ENCODE measurements at places on chromosomes 3 and 15.
A peak's percentile ranks its signal among the peaks of the same experiment; 100 is the strongest.

- no peak for DNase-seq
Measured at GRCh38 chr15:89858661-89859458, 34.9 kb downstream of the AP3S2 start.

- no peak for DNase-seq
Measured at GRCh38 chr3:195226900-195227447, 44.0 kb downstream of the XXYLT1 start.

DNA sequence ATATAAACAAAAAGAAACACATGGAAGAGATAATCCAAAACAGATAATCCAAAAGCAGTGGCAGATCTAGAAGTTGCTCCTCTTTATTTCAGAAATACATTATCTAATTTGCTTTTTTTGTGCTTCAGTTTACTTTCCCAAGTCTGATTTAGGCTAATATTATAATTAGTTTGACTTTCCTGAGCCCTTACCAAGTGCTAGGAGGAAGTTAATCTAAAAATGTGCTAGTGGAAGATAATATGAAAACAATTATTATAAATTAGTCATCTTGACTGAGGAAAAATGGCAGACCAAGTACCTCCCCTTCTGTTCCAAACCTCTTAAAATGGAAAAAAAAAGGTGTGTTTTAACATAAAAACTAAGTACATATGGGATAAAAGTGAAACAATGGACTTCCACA lies 17.5 kb downstream of the SLC9A9 start:
- DNase-seq = no peak

- no peak for DNase-seq
Measured at GRCh38 chr3:44066806-44067205, 174.9 kb upstream of the TOPAZ1 start.

DNA sequence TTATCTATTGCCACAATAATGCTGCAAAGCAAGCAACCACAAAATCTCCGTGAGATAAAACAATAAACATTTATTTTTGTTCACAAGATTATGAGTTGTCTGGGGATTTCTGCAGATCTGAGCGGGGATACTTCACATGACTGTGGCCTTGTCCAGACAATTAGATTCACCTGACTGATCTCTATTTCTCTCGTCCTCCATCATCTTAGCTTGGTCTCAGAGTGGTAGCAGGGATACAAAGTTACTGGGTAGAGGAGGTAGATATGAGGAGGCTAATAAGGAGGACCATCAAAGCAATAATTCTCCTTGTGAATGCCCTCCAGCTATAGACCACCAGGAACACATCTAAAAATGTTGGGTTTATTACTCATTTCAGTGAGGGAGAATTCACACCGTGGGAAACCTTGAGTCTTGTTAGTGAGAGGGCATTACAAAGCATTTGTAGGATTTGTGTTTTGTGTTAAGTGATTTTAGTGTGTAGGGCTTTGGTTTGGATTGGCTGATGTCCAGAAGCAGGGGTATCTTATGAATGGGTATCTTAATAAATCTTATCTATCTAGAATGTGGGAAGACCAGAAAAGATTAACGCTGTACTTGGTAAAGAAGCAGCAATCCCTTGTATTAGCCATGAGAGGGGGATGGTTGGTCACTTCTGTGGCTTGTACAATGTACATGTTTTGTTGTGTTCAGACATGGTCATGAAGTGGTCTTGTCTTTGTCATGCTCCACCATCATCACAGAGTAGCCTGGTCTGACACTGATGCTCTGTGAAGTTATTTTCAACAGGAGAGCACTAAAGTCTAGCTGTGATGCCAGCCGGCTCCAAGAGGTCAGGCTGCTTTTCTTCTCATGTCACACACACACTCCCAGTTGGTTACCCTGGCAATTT lies 287.6 kb upstream of the STT3B start:
- DNase-seq = no peak

DNA sequence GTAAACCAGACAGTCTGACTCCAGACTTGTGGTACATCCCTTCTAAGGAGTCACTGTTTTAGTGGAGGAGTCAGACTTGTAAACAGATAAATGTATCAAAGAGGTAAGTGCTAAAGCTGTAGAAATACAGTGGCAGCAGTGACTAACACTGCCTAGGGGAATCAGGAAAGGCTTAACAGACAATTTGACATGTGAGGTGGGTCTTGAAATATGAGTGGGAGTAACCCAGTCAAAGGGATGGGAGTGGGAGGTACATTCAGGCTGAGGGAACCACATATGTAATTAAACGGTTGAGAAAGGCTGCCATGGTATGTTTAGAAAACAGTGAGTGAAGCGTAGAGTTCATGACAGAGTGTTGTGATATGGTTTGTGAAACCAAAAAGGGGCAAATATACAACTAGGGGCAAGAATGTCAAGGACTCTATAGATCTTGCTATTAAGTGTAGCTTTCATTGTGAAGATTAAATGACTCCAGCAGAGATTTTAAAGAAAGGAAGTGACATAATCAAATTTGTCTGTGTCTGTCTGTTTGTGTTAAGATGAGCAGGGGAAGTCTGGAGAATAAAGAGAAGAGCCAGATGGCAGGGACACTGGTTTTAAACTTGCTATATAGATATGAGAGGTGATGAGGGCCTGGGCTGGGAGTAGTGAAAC lies 11.2 kb upstream of the ALCAM start:
- no peak for DNase-seq

GRCh38 chr3:165640970-165641369 lies 196.3 kb downstream of the BCHE start:
- DNase-seq = no peak

GRCh38 chr3:149701977-149702350 lies 44.1 kb upstream of the WWTR1 start:
- no peak for DNase-seq

- no peak for DNase-seq
Measured at GRCh38 chr15:101143321-101143720, 108.5 kb downstream of the CHSY1 start.

DNA sequence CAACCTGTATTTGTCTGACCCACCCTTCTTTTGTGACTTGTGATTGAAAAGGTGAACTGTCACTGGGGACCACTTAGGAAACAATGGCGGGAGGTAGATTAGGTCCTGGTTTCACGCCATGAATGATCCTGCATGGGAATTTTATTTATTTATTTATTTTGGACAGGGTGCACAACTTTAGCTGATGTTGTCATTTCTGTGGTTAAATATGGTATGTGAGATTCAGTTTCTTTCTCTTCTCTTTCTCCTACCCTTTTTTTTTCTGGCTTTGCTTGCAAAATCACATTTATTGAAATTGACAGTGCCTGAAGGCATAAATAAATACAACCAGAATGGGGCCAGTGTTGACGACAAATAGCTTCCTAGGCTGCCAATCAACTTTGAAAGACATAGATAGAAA lies 18.0 kb upstream of the HTR3E start:
- DNase-seq = no peak

- DNase-seq = no peak
Measured at GRCh38 chr3:38549486-38549885, 53.3 kb downstream of the EXOG start.

DNA sequence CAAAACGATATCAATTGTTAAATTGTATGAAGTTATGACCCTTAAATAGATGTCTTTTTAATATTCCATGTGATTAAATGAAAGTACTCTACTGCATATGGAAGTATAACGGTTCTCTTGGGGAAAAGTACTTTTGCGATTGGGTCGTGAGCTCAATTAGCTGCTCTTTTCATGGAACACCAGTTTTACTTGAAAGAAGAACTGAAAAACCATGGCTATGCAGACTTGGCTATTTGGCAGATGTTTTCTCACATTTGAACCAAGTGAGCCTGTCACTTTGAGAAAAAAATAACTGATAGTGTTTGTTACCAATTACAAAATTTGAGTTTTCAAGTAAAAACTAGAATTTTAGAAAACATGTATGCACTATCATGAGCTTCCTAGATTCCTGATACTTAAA lies 5.9 kb upstream of the INAFM2 start:
- no peak for DNase-seq

DNA sequence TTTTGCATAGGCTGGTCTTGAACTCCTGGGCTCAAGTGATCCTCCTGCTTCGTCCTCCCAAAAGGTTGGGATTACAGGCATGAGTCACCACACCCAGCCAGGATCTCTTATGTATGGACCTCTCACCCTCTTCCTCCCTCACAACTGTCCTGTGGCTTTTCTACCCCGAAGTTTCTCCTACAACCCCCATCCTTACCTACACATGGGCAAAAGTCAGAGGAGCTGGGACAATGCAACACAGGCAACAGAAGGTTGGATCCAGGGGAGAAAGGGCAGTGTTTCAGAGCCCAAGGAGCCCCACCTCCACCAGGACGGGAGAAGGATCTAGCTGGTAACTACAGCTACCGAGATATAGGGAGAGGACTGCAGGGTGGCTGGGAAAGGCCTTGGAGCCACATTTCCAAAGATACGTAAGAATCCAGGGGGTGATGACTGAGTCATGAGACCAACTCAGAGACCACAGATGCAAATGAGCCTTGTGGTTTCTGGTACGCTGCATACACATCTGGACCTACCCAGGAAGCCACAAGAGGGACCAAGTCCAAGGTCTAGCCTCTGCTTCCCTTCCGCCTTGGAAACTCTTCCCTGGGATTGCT lies 13.6 kb downstream of the IGDCC4 start:
- no peak for DNase-seq

DNA sequence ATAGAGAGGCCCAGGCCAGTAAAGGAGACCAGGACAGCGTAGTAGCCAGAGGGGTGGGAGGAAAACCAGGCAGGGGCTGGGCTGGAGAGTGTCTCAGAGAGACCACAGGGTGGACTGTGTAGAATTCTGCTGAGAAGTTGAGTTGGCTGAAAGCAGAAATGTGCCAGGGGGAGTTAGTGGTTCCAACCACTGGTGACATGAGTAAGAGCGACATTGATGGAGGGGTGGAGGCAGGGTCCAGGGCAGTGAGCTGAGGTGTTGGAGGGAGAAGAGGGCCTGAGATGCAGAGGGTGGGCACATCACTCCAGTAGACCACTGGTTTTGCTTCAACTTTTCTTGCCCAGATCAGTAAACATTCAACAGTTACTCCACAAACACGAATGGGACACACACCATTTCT lies 106.5 kb downstream of the ASB7 start:
- no peak for DNase-seq

DNA sequence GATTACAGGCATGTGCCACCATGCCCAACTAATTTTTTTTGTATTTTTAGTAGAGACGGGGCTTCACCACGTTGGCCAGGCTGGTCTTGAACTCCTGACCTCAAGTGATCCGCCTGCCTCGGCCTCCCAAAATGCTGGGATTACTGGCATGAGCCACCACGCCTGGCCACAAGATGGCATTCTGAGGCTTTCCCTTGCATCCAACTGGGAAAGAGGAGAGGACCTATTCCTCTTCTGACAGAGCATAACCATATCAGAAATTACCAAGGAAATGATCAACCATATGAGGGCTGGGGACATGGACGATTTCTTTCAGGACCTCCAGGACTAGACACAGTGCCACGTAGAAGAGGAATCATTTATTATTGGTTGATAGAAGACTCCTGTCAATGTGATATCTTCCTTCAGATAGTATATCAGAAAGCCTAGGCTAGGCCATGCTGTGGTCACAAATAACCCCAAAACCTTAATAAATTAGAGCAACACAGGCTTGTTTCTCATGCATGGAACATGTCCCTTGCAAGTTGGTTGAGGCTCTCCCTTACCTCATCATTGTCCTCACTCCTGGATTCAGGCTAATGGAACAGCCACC lies 372.3 kb upstream of the IL12A start:
- peak; percentile 40 for DNase-seq

GRCh38 chr3:76367281-76367680 lies 581.9 kb upstream of the ZNF717 start:
- no peak for DNase-seq

DNA sequence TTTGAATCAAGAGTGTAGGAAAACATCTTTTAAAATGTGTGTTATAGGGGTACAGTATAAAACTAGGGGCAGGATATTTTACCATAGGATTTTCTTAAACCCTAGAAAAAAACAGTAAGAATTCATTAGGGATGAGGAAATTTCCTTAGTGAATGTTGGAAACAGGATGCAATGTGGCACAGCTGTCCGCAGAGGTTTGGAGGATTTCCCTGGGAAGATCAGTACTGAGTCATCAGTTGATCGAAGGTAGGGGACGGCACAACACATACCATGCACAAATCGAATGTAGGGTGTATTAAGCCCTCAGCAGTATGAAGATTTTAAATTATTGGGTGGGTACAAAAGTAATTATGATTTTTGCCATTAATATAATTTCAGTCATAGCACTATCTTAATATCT lies 49.9 kb downstream of the FNDC3B start:
- no peak for DNase-seq

- DNase-seq = no peak
Measured at GRCh38 chr3:196633555-196634151, 5.8 kb upstream of the NRROS start.

GRCh38 chr15:25596644-25597562 lies 158.1 kb upstream of the UBE3A start:
- no peak for DNase-seq

DNA sequence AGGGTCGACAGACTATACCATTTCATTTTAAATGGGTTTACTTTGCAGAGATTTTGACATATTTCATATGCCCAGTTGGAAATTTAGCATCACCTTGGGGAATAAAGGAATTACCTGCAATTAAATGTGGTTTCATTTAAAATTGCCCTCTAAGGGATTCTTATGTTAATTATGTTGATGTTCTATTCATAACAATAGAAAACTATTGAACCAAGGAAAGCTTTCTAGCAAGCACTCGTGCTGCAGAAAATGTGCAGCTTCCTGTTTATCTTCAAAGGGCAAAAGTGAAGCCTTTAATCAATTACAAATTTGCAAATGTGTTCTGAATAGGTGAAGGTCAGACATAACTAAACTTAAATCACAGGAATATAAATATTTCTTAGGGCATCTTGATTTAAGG lies 352.1 kb downstream of the CHST2 start:
- no peak for DNase-seq

- DNase-seq = no peak
Measured at GRCh38 chr15:72532991-72533601, 59.0 kb downstream of the ARIH1 start.

GRCh38 chr3:69033470-69033869 lies 18.7 kb downstream of the TMF1 start:
- DNase-seq = no peak

DNA sequence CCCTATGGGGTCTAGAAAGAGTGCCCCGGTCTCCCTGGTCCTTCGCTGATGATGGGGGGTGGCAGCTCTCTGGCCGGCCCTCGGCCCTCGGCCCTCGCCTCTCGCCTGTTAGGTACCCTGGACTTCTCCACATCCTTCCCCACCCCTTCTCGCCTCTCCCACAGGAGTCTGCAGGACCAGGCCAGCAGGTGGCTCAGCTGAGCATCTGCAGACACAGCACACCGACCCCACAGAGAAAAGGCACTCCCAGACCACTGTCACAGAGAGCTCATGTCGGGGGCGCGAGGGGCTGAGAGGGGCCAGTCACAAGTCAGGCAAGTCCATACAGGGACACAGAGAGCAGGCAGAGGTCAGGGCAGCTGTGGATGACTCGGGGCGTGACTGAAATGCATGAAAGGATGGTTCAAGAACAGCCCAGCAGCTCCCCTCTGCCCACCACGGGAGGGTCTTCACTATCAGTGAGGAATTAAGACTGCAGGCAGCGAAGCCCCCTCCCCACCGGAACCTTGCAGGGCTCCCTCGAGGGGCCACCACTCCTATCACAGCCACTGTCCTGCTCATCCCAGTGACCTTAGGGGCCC lies 181.7 kb upstream of the NSMCE3 start:
- DNase-seq = peak; percentile 31
